Activated naive CD4-positive, alpha-beta T cell treated with anti-CD3 and anti-CD28 coated beads, Interleukin-2, amount 50 U/mL, for 72 hours (primary cell): ENCODE measurements at places on chromosomes 2 and 18. TPM values are rescaled to one million over a fixed set of nuclear protein-coding genes. Genes with fewer than 3 reads are reported as not detected.

GRCh38 chr2:224668123-224668909 lies 47.8 kb downstream of the CCDC195 start:
- no peak for DNase-seq

- no peak for DNase-seq
Measured at GRCh38 chr2:186780701-186781316, 68.2 kb downstream of the ZSWIM2 start.

- DNase-seq = no peak
Measured at GRCh38 chr2:46701152-46701551, 214.5 kb downstream of the MCFD2 start.

DNA sequence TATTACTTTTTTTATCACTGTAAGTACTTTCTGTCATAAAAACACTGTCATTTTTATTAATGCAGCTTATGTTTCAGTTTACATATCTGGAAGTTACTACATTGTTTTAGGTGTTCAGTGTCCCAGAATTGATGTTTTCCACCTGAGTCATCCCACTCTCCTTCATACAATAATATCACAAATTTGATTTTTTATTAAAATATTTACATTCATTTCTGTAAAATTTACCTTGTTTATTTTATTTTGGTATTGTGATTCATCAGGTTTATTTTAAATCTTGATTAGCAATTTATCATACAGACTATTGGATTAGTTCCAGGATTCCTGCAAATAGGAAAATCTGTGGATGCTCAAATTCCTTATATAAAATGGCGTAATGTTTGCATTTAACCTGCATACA lies 1662.9 kb downstream of the SUCLG1 start:
- no peak for DNase-seq

- DNase-seq = no peak
Measured at GRCh38 chr2:47040651-47041050, 114.5 kb downstream of the STPG4 start.

GRCh38 chr2:108980076-108980475 lies 8.9 kb downstream of the EDAR start:
- DNase-seq = no peak

- DNase-seq = no peak
Measured at GRCh38 chr2:232139171-232139594, 177.7 kb downstream of the DIS3L2 start.

GRCh38 chr2:238613610-238614009 lies 186.9 kb downstream of the ASB1 start:
- peak; percentile 16 for DNase-seq

Gene SLC9A4
- total RNA-seq = 0.07 TPM
